Ovary (tissue), 10 donors: ENCODE measurements at places on chromosomes 12 and 14. TPM values are rescaled to one million over a fixed set of nuclear protein-coding genes. Genes with fewer than 3 reads are reported as not detected.

KRT75 gene
- 0.08 TPM for total RNA-seq

DNA sequence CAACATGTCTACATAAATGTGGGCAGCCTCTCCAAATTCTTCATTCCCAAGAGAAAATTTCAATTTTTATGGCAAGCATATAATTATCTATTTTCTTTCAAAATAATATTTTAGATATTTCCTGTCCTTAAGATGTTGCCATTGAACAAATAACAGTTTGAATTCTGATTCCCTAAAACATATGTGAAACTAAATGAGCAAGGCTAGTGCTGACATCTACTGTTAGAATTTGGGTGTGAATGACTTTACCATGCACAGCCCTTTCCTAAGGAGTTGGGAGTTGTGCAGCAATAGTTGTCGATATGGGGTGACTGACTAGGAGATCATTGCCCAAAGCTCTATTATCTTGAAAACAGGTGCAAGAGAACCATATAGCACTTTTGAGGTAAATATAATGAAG, 108.2 kb upstream of the SLC38A4 start:
- no peak for DNase-seq

DNA sequence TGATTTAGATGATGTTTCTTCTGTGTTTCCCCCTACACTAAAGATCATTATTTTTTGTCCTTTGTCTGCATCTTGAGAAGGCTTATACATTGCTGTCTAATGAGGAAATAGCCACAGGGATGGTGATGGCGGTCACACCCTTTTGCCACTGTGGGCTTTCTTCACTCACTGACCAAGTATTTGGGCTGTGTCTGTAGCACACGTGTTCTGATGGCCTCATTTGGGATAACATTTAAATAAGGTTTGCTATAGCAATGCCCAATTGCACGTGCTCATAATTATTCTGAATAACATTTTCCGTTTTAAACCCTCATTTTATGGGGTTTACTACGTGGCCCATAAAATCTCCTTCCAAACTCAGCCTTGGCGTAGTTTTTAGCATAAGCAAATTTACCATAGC, 230.3 kb upstream of the PRICKLE1 start:
- DNase-seq, result no peak

- DNase-seq, result no peak
Observed at GRCh38 chr14:69044296-69044695, 65.2 kb upstream of the ACTN1 start.

- no peak for DNase-seq
Observed at GRCh38 chr12:210277-211141, 3.4 kb downstream of the SLC6A12 start.

- no peak for DNase-seq
Observed at GRCh38 chr12:120438495-120439198, 734 bp downstream of the COX6A1 start.

DNA sequence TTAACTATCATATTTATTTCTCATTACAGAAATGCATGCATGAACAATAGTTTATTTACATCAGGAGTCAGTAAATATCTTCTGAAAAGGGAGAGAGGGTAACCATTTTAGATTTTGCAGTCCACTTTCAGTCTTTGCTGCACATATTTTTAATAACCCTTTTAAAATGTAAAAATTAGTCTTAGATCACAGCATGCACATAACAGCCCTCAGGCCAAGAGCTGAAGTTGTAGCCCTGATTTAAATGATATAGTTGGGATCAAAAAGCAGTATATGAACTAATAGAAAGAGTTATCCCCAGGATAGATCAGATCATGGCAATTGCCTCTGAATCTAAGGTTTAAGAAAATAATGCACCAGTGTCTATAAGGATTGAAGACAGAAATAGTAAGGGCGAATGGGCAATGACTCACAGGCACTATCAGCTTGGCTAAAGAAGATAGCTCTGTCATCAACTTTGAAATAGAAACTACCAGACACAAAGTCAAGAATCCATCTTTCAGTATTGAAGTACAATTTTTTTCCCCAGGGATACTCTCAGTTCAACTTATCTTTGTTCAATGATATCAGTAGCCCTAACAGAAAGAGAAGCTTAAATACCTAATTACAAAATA, 13.1 kb upstream of the CLEC7A start:
- DNase-seq, result no peak
